Stimulated activated naive CD8-positive, alpha-beta T cell treated with anti-CD3 and anti-CD28 coated beads, Interleukin-15, Interleukin-2, amounts not matched to agents 100 U/mL and 50 U/mL, for 24 hours (primary cell): ENCODE measurements at places on chromosomes 3 and 15.
A peak's percentile ranks its signal among the peaks of the same experiment; 100 is the strongest.

DNA sequence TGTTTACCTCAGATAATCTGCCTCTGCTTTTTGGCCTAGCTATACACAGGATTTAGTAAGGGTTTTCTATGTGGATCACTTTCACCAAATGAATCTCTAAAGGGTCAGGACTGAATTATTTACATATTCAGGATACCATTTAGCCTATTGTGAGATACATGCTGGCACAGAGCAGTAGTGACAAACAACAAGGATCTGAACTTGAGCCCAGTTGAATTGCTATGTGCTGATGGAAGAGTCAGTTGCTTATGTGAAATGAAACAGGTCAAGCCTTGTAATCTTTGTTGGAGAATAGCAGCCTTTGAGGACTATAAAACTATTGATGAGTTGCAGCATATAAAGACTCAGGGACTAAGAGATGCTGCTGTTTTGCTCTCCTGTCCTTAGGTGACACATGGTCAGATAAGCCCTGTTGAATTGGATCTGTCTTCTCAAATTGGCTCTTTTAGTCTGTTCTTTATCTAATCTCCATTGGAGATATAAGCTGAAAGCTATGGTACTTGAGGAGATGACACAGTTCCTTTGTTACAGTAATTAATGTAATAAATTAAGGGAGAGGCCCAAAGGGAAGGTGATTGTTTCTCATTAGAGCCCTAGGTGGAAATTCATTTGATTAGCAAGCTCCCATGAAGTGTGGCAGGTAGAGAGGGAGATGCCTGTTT is 30.4 kb downstream of the ZNF609 start:
- no peak for DNase-seq

GRCh38 chr15:77014132-77015081 is 19.5 kb downstream of the PSTPIP1 start:
- DNase-seq = peak; percentile 55

- DNase-seq = no peak
These were observed 73.8 kb upstream of the ATP13A5 start for GRCh38 chr3:193452338-193452737.

DNA sequence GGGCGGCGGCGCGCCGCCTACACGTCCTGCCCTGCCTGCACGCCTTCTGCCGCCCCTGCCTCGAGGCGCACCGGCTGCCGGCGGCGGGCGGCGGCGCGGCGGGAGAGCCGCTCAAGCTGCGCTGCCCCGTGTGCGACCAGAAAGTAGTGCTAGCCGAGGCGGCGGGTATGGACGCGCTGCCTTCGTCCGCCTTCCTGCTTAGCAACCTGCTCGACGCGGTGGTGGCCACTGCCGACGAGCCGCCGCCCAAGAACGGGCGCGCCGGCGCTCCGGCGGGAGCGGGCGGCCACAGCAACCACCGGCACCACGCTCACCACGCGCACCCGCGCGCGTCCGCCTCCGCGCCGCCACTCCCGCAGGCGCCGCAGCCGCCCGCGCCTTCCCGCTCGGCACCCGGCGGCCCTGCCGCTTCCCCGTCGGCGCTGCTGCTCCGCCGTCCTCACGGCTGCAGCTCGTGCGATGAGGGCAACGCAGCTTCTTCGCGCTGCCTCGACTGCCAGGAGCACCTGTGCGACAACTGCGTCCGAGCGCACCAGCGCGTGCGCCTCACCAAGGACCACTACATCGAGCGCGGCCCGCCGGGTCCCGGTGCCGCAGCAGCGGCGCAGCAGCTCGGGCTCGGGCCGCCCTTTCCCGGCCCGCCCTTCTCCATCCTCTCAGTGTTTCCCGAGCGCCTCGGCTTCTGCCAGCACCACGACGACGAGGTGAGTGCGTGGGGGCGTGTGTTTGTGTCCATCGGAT is 602 bp downstream of the TRIM71 start:
- peak; percentile 12 for DNase-seq

- DNase-seq = no peak
These were observed 6.1 kb downstream of the RHO start for GRCh38 chr3:129534428-129535027.

GRCh38 chr3:48656841-48657281 is 5.8 kb downstream of the CELSR3 start:
- peak; percentile 38 for DNase-seq

DNA sequence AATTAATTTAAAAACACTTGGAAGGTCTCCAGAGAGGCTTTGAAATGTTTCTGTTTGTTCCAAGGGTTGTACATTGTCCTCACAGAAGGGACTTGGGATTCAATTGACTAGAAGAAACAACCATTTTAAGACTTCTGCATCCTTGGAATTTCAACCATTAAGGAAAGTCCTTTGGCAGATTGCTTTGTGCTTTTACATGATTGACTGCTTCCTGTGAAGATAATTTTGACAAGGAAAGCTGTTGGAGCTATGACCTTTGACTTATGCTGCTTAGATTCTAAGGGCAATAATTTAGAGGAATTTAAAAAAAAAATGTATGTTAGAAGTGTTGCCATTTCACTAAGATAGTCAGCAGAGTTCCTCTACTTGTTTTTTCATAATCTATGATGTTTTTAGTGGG is 483.9 kb upstream of the TBL1XR1 start:
- no peak for DNase-seq

- no peak for DNase-seq
These were observed 182.6 kb downstream of the WDR72 start for GRCh38 chr15:53576841-53577240.

DNA sequence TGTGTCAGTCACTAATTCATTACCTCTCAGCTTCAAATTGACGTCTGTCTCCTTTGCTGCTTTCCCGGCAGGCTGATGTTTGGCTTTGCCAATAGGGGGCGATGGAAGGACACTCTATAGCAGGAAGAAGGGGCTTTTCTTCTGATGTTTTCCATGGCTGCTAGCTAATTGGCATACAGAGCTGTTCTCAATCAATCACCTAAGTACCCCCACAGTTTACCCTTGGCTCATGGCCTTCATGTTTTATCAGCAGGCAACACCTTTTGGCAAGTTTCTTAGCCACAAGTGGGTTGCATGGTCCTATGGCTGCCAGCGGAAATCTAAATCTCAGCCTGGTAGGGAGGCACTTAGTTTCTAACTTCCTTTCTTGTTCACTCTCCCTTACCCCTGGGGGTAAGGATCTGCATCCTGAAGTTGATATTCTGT is 45.0 kb downstream of the ESYT3 start:
- DNase-seq = peak; percentile 45

DNA sequence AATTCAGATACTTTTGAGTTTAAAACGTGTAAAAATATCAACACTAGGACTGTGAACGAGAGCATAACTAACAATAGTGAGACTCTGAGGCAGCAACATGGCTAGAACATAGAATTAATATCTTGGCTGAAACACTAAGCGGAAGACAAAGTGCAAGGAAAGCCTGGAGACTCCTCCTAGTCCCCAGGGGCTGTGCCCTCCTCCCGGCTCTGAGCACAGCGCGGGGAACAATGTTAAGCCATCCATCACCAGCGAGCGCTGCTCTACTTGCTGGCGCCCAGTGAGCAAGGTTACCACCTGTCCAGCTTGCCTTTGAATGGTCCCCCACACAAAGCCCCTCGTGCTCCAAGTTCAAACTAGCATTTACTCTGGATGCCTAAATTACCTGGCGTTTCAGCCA is 436.9 kb downstream of the FOXP1 start:
- no peak for DNase-seq

DNA sequence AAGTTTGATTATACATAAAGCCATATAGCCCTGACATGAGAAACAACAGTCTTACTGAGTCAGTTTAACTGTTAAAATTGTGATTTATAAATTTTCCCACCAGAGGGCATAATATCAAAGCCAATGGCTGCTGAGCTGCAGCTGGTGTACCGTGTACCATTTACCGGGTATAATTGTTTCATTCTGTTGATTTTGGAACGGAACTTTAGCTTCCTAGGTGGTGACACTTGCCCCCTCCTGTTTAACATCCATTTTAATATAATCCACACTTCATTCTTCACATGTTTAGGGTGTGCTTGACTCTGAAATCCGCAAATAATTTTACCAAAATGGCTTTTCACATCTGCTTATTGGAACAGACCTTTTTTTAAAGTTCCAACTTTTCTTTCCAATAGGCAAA is 72.8 kb downstream of the SLC9A9 start:
- DNase-seq = no peak

DNA sequence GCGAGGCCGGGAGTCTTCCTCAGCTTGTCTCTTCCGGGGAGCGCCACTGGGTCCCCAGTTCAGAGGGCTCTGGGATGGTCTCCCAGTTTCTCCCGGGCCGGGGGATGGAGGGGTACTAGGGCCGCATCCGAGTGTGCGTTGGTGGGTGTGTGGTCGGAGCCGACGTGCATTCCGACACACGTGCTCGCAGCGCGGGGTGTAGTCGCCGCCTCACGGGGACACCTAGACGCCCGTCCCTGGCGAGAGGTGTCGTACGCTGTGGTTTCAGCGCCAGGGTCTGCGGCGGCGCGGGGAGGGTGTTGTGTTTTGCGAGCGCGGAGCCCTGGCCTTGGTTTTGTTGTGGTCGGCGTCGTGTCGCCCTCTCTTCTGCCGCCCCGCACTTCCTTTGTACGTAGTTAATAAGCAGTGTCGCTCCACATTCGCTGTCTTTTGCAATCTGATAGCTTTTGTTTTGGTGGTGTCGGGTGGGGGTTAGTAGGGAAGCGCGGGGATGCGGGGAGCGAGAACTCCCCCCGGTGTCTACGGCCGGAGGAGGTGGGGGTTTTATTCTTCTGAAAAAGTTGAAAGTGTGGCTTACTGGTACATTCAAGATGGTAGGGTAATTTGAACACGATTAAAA is 2.2 kb downstream of the IGF1R start:
- peak; percentile 57 for DNase-seq

- DNase-seq = no peak
These were observed 991 bp downstream of the SOX2 start for GRCh38 chr3:181712553-181713279.

DNA sequence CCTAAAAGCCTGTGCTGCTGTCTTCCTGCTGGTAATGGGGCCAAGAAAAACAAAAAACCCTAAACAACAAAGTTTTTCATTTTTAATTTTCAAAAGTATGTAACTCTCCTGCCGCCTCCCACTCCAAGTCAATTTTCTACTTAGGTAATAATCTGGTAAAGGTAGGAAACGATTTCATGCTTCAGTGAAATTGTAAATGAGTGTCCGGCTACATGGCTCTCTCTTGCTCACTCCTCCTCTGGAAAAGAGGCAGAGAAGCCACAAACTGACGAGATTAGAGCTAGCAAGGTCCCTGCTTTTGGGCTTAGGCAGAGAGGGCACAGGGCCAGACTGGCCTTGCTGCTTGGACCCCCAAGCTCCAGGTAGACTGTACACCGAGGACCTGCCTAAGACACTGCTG is 23.5 kb downstream of the KLHL25 start:
- no peak for DNase-seq

- no peak for DNase-seq
These were observed 69.8 kb upstream of the SLC4A7 start for GRCh38 chr3:27553886-27554540.

DNA sequence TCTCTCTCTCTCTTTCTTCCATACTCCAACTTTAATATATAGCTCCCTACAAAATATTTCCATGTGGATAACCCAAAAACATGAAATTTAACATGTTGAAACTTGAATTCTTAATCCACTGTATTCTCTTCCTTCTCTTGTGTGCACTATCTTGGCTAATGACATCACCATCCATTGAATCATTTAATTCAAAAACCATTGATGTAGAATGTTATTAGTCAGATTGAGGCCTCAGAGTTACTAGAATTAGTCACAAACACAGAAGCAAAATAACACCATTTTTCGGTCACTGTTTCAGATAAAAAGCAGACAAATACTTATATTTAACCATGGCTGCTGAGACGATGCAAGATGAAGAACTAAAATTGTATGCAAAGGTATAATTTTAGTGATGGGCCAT is 256.9 kb upstream of the LRRC3B start:
- DNase-seq = no peak

GRCh38 chr15:31262901-31263671 is 63.5 kb upstream of the KLF13 start:
- no peak for DNase-seq

DNA sequence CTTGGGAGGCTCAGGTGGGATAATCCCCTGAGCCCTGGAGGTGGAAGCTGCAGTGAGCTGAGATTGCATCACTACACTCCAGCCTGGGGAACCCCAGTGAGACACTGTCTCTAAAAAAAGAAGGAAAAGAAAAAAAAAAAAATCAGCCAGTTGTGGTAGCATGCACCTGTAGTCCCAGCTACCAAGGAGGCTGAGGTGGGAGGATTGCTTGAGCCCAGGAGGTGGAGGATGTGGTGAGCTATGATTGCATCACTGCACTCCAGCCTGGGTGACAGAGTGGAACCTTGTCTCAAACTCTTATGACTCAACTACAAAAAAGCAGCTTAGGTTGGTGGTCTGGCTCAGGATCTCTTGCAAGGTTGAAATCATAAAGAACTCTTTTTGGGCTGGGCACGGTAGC is 19.3 kb upstream of the GPX1 start:
- peak; percentile 57 for DNase-seq

DNA sequence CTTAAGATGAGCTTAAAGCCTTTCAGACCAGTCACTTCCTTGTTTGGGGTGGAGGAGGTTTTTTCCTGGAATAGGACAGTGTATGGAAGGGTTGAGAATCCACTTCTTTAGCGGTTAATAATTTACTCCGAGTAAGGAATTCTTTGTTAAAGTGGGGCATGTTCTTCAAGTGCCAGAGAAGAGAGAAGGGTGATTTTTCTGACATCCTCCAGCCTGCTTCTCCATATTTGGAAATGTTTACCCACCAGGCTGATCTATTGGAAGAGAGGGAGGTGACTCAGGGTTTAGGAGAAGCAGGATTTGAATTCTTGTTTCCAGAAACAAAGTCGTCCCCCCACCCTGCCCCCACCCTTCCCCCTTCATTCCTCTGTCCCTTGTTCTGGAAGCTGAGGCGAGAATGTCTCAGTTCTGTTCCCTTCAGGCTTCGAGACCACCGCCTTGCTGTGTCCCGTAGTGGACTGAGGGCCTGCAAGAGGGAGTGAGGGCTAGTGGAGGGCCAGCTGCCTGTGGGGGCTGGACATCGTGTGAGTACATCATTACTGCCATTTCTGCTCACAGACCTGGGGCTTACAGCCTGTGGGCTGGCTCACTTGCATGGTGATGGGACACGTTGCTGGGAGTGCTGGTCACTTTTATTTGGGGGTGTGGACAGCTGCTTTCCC is 58.5 kb downstream of the LPP start:
- DNase-seq = no peak

- no peak for DNase-seq
These were observed 19.1 kb upstream of the MCTP2 start for GRCh38 chr15:94212291-94212690.

DNA sequence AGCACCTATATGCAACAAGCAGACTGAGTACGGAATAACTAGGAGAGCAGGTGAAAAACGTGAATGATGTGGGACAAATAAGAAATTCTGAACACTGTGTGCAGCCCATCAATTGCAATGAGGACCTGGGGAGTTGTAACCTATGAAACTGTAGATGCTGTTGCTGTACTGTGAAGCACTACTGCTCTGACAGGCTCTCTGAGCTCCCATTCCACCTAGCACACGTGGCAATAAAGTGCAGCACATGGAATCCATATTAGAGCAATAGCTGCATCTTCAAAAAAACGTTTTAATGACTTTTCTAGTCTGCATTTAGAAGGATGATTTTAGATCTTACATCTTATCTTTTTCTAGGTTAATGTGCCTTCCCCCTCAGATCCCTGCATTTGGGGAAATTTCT is 748.7 kb upstream of the GOLIM4 start:
- DNase-seq = no peak
